ENCODE measurements at places on chromosomes 5 and 9.
A peak's percentile ranks its signal among the peaks of the same experiment; 100 is the strongest.

DNA sequence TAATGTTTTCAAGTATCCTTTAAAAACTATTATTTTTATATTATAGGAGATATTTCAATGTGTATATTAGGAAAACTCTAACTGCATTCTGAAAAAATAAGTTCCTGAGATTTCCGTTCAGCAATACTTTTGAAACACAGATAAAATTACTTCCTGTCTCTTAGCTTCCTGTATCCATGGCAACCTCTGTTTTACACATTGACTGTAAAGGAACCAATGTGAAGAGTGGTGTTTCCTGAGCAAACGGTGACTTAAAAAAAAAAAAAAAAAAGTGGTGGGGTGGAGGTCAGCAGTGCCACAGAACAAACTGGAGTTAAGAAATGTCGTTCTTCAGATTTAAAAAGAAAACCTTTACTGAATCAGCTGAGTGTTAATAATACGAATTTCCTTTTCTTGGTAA is at the start of gene LRRC70:
TSS of gene LRRC70 (plus strand) at position 280 of the 400 bp plus-strand sequence. CDS start 620 bp downstream, outside the sequence.
- no peak for DNase-seq

DNA sequence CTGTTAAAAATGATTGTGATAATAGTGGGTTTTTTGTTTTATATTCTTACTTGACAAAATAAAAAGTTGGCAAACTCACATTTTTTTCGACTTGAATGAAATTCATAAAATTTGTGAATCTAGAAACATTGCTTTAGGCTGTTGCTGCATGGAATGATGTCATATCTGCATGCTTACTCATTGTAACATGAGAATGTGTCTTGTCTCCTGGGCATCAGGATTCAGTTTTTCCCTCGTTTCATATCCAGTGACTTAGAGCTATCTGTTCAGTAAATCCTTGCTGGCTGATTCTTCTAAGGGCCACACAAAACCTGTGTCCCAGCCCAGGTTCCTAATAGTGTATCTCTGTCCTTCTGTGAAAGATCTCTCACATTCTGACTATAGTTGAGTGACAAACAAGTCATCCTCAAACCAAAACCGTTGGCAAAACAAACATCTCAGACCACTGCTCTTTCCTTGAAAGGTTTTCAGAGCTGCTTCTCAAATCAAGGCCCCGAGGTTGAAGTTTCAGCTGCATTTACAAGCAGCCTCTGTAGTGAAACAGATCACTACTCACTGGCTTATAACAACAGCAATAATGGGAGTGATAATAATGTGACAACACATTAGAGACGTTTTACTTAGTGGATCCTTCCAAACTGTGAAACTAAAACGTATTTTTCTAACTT is 95.0 kb downstream of the NPR3 start:
- no peak for DNase-seq

- no peak for DNase-seq
Measured at GRCh38 chr5:38528162-38528703, 28.2 kb downstream of the LIFR start.

DNA sequence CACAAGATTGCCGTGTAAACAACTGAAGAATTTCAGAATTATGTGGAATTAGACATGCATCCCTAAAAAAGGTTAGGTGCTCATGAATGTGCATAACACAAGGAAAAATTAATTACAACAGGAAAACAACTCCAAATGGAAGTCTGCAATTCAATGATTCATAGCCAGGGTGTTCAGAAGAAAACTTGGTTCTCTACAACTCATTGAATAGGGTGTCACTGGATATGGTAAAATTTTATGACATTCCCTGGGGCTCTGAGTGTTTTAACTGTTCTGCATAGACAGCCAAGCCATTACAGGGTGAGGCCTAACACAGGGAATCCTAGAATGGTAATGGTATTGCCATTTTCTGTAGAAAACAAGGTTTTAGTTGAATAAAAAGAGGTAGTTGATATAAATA is 24.4 kb upstream of the ZSWIM6 start:
- no peak for DNase-seq

- no peak for DNase-seq
Measured at GRCh38 chr5:9188131-9188530, 357.7 kb downstream of the SEMA5A start.

- no peak for DNase-seq
Measured at GRCh38 chr9:133523106-133523505, 1.7 kb downstream of the MYMK start.

DNA sequence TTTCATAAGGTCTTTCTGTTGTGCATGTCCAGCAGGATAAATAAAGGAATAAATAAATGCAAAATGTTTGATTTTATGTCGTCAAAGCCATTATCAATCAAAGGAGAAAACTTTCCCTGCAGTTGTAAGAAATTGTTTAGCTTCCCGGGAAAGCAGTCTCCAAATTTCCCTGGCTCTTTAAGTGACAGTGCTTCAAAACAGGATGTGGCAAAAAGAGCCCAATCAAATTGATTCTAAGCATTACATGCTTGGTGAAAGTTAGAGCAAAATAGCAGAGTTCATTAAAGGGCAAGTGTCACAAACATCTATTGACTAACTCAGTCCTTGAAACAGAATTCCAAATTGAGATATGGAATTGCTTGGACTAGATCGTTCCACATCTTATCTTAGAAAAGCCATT is 704.1 kb downstream of the PRELID2 start:
- no peak for DNase-seq

DNA sequence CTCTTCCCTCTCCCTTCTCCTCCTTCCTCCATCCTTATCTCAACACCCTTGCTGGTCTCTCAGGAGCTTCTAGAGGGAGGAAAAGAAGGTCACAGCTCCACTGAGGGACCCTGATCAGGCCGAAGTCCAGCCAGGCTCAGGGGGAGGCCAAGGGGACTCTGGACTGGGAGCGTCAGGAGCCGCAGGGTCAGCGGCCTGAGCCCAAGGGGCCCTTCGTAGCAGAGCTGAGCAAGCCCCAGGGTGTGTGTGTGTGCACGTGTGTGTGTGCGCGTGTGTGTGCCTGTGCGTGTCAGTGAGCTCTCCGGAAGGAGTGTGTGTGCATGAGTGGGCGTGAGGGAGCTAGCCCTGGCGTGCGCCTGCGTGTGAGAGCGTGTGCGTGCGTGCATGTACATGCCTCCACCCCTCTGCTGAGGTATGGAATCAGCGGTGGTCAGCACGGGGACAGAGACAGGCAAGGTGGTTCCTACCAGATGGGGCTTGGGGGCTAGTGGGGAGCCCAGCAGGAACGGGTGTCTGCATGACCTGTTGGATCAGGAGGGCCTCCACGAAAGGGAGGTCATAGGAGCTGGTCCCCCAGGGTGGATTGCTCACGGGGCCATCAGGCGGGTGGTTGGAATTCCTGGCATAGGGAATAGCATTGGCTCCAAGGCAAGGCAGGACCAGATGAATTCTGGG is 10.0 kb upstream of the AGPAT2 start:
- DNase-seq = no peak

DNA sequence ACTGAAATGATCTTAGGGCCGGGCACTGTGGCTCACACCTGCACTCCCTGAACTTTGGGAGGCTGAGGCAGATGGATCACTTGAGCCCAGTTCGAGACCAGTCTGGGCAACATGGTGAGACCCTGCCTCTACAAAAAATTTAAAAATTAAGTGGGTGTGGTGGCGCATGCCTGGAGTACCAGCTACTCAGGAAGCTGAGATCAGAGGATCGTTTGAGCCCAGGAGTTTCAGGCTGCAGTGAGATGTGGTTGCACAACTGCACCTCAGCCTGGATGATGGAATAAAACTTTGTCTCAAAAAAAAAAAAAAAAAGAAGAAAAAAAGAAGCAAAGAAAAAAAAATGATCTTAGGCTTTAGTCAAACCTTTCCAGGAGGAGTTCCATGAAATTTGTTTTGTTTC is 41.8 kb downstream of the MEF2C start:
- no peak for DNase-seq

DNA sequence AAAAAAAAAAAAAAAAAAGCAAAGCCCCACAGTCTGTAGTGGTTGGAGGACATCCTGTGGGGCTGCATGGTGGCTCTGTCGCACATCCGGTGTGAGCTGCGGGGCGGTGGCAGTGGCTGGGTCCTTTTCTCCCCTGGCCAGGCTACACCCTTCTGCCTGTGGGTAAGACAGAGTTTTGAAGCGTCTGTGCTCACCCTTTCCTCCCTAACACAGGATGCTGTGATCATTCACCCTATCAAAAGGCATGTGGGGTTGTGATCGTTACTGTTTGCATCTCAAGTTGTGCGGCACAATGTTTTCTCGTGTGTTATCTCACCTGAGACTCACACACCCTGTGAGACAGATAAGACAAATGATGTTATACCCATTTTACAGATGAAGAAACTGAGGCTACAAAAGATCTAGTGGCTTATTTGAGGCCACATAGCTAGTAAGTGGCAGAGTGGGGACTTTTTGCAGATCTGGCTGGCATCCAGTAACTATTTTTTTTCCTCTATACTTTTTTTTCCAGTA is 17.5 kb downstream of the IRF1 start:
- no peak for DNase-seq

DNA sequence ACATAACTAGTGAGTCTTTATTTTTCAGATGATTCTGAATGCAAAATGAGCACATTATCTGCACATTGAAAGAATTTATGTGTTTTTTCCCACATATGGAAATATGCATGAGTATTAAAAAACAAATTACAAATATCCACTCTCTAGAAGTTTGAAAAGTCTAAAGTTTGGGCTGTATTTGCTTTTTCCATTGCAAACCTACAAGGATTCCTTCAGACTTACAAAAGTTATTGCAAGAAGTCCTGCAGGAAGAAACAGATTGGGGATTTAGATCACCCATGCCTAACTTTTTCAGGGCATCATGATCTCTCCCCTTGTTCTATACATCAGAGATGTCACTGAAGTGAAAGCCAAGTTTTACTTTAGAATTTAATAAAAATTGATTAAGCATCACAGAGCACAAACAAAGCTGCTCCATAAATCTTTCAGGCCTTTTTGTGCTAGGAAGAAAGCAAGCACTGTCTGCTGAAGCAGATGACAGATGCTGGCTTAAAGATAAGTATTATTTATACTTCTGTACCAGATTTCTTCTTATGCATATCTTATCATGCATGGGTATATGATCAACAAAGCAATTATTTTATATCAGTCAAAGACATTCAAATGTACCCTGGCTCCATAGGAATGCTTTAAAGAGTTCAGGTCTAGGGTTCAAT is 71.7 kb downstream of the NFIB start:
- DNase-seq = no peak

DNA sequence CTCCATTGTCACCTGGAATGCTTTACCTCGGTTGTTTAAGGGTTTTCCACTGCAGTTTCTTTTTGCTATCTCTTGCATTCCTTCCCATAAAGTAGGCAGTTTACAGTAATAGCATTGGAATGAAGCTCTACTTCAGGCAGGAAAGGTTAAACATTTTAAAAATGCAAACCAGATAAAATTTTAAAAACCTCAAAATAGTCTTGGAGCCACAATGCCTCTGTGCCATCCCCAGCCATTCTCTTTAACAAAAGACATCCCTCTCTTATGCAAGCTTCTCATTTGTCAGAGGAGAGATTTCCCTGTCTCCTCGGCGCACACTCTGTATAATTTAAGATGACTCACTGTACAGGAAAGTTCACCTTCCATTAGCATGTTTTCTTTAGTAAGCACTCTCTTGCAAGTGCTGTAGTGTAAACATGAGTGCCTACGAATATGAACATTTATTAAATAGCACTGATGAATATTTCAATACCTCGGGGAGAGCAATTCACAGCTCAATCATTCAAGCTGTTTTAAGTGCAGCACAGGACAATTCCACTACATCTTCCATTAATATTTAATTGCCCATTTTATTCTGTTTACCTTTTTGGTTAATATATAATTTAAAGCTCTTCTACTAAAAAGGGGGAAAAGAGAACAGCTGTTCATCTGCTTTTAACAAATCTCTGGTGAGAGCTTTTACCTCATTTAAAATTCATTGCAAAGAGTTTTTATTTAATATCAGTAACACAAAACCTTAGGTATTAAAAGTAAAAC is 343.6 kb downstream of the SPATA31D1 start:
- DNase-seq = no peak

DNA sequence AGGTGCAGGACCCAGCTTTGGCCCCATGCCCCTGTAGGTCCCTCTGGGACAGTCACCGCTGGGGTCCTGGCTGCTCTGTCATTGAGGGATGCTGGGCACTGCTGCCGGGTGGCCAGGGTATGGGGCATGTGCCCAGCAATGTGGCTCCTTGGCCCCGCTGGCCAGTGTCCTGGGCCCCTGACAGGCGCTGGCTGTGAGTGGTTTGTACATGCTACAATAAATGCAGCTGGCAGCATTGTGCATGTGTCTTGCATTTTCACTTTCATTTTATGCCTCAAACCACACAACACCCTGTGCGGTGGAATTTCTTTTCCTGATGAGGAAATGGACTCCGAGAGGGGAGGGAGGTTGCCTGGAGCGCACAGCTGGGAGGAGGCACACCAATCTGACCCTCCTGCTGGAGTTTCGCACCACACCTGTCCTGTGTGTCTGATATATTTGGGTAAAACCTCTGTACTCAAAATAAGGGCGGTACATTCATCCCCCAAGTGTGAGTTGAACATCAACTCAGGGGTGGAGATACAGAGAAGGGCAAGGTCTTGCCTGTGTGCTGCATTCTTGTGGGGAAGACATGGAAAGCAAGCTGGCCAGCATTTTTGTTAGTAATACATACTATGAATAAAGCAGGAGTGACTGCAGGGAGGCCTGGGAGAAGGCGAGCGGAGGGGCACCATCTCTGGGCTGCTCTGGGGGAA is 11.7 kb downstream of the TSPAN17 start:
- DNase-seq = no peak

GRCh38 chr5:123976379-123977033 is 464.5 kb downstream of the CSNK1G3 start:
- DNase-seq = no peak

GRCh38 chr9:82797534-82797933 is 265.4 kb downstream of the RASEF start:
- peak; percentile 33 for DNase-seq

DNA sequence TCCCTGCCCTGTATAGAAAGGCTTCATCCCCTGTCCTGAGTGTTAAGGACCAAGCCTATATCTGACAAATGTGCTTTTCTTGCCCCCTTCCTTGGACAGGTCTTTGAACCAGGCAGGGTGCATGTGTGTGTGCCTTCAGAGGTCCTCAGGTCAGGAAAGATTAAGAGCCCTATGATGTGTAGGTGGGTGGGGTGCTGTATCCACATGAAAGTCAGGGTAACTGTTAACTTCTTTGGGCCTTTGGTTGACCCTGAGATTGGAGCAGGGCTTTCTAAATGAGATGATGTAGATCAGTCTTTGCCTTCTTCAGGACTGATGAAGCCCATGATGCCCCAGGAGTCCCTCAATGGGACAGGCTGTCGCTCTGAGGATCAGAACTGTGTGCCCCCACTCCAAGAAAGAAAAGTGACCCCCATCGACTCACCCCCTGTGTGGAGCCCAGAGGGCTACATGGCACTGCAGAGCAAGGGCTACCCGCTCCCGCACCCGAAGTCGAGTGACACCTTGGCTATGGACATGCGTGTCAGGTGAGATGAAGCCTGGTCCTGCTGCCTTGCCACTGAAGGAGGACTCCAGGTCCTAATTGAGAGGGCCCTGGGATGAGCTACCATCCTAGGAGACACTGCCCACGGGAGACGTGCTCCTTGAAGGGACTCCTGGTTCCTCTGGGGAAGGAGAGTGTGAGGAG is 29.4 kb upstream of the POMT1 start:
- no peak for DNase-seq

GRCh38 chr9:4530375-4530774 is 40.1 kb downstream of the SLC1A1 start:
- DNase-seq = no peak

GRCh38 chr5:142900927-142901326 is 130.8 kb downstream of the ARHGAP26 start:
- DNase-seq = no peak

GRCh38 chr9:130139251-130139650 is 33.0 kb upstream of the NCS1 start:
- peak; percentile 68 for DNase-seq
